ENCODE measurements at places on chromosomes 2 and 18.

DNA sequence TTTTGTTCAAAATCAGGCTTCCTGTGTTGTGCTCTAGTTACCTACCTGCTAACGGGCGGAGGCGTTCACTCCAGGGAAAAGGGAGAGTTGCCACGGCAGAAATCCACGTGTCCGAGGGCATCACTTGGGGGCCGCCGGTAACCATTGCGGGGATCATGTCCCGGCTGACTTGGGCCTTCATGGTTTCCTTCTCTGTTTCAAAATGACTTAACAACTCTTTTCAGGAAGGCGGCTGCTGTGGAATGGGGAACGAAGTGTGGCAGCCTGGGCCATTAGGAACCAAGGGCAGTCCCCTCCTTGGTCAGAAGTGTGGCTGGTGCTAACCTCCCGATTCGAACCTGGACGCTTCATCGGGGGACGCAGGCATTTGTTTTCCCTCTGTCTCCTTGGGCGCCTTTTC, 56.8 kb downstream of the INPP5D start:
- DNase-seq, result no peak

- DNase-seq, result no peak
Measured at GRCh38 chr18:70523792-70524182, 234.9 kb downstream of the SOCS6 start.

DNA sequence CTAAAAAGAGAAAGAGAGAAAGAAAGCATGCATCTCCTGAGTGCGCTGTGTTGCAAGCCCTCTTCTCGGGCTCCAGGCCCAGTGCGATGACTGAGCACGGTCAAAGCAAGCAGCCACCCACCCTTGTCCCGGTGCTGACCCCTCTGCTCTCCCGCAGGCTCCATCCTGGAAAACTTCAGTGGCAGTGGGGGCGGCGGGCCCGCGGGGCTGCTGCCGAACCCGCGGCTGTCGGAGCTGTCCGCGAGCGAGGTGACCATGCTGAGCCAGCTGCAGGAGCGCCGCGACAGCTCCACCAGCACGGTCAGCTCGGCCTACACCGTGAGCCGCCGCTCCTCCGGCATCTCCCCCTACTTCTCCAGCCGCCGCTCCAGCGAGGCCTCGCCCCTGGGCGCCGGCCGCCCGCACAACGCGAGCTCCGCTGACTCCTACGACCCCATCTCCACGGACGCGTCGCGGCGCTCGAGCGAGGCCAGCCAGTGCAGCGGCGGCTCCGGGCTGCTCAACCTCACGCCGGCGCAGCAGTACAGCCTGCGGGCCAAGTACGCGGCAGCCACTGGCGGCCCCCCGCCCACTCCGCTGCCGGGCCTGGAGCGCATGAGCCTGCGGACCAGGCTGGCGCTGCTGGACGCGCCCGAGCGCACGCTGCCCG, 252.5 kb downstream of the GLI2 start:
- DNase-seq, result no peak

DNA sequence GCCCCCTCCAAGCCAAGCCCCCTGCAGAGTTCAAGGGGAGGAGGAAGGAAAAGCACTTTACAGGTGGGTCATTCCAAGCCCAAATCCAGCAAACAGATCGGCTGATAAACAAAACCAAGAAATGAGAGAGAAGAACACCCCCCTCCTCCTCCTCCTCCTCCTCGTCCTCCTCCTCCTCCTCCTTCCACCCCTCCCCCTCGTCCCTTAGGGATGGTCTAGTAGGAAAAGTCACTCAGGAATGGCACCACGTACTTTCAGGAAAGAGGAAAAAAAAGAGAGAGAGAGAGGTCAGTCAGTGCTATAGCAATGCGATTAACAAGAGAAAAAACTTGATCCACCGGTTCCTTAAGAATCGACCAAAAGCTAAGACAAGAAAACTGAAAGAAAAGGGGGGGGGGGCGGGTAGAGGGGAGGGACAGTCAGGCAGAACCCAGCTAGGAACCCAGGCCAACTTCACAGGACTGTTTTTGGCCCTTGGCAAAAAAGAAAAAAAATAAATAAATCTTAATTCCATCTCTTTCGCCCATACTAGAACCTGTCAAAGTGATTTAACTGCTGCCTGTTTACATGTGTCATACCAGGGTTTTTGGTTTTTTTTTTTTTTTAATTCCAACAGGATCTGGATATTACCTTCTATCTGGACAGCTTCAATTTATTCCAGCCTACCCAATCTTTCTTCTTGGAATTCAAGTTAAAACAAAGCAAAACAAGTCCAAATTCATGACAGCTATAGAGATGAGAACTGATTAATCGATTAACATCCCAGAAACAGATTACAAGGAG, 906 bp downstream of the IKZF2 start:
- DNase-seq, result no peak

DNA sequence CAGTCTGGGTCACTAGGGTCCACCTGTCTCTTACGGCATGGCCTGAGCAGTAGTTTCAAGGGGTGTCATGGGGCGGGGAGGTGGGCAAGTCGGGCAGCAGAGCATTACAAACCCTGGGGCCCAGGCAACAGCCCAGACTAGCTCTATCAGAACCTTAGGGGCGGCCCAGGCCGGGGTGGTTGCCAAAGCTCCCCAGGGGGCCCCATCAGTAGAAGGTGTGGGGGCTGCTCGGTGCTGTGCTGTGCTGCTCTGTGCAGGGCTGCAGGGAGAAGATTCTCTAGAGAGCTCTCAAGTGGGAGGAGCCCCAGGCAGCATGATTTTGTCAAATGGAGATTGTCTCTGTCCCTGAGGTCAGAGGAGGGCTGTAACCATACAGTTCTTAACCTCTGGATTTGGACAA, 36.4 kb upstream of the SLC14A1 start:
- no peak for DNase-seq

DNA sequence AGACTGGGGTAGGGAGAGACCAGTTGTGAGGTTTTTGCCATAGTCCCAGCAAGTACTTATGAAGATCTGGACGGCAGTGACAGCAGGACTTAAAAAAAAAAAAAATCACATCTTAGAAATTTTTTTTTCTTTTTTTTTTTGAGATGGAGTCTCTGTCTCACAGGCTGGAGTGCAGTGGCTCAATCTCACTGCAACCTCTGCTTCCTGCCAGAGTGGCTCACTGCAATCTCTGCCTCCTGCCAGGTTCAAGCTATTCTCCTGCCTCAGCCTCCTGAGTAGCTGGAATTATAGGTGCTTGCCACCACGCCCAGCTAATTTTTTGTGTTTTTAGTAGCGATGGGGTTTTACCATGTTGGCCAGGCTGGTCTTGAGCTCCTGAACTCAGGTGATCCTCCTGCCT, 22.4 kb upstream of the STAT4 start:
- DNase-seq, result no peak

GRCh38 chr2:42569883-42570282, 1.5 kb downstream of the MTA3 start:
- DNase-seq, result no peak

- no peak for DNase-seq
Measured at GRCh38 chr18:34767601-34768027, 57.5 kb downstream of the DTNA start.

- no peak for DNase-seq
Measured at GRCh38 chr18:63293935-63294334, 25.6 kb downstream of the BCL2 start.

- no peak for DNase-seq
Measured at GRCh38 chr2:23055251-23055650, 329.7 kb upstream of the KLHL29 start.

- DNase-seq, result peak; percentile 50
Measured at GRCh38 chr2:30232801-30233130, 1.4 kb downstream of the LBH start.

DNA sequence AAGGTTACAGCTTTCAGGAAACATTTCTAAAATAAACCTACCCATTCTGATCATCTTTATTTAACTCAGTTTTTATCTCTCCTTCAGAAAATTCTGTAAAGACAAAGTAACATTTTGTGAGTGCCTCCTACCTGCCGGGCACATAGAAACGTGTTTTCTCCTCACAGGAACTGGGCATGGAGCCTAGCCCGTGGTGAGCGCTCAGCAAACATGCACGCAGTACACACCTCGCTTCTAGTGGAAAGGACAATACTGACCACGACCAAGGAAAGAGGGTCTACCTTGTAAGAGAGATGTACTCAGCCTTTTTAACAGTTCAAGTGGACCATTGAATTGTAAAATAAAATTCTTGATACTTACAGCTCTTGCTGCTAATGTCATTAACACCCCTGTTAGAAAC, 24.8 kb upstream of the KIDINS220 start:
- DNase-seq, result no peak

GRCh38 chr2:72847534-72848315, 21.9 kb upstream of the EXOC6B start:
- DNase-seq, result no peak

- no peak for DNase-seq
Measured at GRCh38 chr2:142307086-142307485, 176.3 kb upstream of the LRP1B start.

DNA sequence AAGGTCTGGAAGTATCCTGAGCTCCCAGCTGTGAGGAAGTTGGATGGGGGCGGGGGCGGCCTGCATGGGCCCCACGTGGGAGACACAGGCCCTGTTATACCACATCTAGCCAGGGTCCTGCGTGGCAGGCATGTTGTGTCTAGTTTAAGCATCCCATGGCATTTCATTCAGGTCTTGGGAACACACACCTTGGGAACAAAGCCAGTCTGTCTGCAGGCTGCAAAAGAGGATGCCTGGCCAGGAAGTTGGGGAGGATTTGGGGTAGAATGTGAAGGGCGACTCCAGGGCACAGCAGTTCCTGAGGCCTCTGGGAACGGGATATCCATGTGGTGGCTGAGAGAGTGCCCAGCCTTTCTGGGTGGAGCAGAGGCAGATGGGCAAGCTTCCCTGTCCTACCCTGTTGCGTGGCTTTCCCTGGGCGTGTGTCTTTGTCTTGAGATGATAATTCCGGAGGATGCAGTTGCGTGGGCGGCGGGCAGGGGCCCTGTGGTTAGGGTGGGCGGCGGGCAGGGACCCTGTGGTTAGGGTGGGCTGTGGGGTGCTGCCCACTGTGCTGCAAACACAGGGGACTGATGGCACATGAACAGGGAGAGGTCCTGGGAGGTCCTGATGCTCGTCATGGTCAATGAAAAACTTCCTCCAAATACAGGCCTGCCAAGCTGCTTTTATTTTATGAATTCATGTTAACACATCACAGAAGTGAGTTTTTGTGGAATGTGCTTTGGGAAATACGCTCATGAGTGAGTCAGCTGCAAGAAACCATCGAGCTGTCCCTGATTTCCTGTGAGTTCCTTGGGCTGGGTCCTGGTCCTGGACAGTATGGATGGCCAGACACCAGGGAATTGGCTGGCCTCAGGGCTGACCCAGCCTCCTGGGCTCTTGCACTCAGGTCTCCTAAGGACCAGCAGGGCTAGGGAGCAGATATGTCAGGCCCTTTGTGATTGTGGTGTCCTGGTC, 90.0 kb upstream of the HS6ST1 start:
- DNase-seq, result no peak

DNA sequence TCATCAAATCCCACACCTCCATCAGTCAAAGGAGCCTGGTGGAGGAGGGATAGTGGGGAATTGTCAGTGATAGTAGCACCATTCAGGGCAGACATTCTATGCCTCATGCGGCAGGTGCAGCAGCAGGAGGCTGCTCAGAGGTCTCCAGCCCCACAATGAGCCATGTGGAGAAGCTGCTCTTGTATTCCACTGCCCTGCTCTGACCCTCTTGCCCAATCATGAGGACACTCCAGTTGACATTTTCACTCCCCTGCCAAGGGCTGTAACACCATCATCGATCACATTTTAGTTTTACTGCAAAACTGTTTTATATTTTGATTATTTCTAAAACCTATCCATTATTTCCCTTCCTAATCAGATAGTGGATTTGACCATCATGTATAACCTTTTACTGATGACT, 487.6 kb upstream of the KLHL29 start:
- no peak for DNase-seq

- no peak for DNase-seq
Measured at GRCh38 chr2:189000221-189000620, 26.0 kb downstream of the COL3A1 start.

DNA sequence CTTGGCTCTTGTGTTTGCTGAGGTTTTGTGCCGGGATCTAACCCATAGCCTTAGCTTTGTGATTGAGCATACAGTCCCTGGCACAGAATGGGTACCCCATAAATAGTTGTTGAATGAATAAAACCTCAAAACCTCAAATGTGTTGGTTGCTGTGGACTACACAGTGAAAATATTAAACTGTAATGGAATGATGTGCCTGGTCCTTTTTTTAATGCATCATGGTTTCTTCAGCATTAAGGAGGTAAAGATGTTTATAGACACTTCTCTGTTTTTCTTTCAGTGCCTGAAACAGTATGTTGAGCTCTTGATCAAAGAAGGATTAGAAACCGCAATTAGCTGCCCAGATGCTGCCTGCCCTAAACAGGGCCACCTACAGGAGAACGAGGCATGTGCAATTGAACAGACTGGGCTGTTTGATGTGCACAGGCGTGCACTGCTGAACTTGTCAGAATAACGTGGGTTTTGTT, 97.0 kb downstream of the RNF144A start:
- DNase-seq, result peak; percentile 21

GRCh38 chr18:26656944-26657536, 108.7 kb upstream of the KCTD1 start:
- peak; percentile 33 for DNase-seq

- DNase-seq, result no peak
Measured at GRCh38 chr2:172704072-172704936, 31.3 kb upstream of the RAPGEF4 start.

- DNase-seq, result peak; percentile 79
Measured at GRCh38 chr2:238231251-238231793, 8.5 kb downstream of the HES6 start.

DNA sequence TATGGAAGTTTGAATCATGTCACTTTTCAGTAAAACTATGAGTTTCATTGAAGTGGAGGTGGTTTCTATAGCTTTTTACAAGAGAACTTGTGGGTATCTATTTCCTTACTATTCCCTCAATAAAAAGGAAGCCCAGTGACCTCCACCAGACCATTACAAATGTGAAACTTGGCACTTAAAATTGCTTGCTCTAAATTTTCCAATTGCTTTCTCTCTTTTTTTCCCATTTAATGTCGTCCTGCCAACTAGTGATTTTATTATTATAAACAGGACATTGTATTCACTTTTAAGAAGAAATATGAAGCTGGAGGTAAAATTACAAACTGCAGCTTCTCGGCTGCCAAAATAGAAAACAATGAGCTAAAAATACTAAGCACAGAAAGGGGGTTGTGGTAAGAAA, 208.2 kb upstream of the ALPP start:
- no peak for DNase-seq

DNA sequence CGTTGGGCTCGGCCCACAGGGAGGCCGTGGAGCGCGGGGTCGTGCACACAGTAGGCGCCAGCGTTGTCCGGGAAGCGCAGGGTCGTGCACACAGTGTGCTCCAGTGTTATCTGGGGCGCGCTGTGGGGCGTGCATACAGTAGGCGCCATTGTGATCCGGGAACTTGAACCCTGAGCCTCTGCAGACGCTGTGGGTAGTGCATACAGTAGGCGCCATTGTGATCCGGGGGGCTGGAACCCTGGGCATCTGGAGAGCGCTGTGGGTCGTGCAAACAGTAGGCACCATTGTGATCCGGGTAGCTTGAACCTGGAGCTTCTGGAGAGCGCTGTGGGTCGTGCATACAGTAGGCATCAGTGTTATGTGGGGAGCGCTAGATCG, 793 bp downstream of the ZNF236 start:
- DNase-seq, result peak; percentile 30

GRCh38 chr2:134727385-134727784, 8.6 kb upstream of the TMEM163 start:
- DNase-seq, result no peak

- DNase-seq, result peak; percentile 27
Measured at GRCh38 chr2:74515271-74515980, 1.2 kb downstream of the TLX2 start.

All from stimulated activated CD4-positive, alpha-beta T cell treated with anti-CD3 and anti-CD28 coated beads, Interleukin-2, amount 100 ng/mL, for 24 hours (primary cell).